Activated naive CD4-positive, alpha-beta T cell (primary cell): ENCODE measurements at places on chromosomes 11 and 22.
A peak's percentile ranks its signal among the peaks of the same experiment; 100 is the strongest.

- no peak for DNase-seq
Measured at GRCh38 chr11:61964058-61964665, 3.3 kb downstream of the FTH1 start.

GRCh38 chr22:27756212-27756660 is 45.3 kb downstream of the MN1 start:
- DNase-seq: no peak

DNA sequence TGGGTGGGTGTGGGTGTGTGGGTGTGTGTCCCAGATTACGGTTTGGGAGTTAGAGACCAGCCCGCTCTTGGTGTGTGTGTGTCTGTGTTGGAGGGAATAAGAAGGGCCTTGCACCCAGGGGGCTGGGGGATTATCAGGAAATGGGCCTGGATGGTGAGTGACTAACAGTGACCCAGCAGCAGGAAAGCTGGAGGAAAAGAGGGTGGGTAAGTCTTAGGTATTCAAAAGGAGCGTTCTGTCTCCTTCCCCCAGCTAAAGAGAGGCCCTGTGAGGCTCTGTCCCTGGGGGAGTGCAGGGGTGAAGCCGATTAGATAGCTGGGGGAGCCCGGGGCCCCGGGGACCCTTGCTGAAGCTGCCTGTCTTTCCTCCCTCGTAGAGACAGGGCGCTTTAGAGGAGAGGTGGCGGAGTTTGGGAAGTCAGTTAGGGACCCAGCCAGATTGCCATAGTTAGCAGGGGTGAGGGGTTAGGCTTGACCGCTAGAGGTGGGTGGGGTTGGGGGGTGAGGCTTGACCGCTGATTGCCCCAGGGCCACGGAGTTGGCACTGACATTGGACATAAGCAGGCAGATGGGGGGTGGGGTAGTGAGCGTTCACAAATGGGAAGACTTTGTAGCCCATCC is 1.5 kb downstream of the OAF start:
- DNase-seq: no peak

- DNase-seq: no peak
Measured at GRCh38 chr11:107268977-107269376, 188.6 kb downstream of the CWF19L2 start.

DNA sequence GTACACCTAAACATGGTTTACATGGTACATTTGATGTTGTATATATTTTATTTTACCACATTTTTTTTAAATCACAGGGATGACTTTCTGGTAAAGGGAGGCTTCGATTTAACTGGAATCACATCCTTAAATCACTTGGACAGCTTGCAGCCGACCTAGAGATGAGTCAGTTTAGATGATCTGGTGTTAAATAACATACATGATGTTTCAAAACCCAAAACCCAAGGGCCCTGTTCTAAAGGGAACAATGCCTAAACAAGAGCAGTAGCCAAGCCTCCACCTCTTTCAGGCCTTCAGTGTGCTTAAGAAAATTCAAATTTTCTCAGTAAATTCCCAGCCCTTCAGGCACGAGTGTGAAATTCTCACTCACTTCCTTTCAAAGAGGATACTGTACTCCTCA is 108.8 kb downstream of the WT1 start:
- DNase-seq: no peak

GRCh38 chr11:102886999-102887398 is 12.2 kb upstream of the MMP12 start:
- no peak for DNase-seq

- no peak for DNase-seq
Measured at GRCh38 chr22:44247346-44247745, 65.4 kb downstream of the SHISAL1 start.

DNA sequence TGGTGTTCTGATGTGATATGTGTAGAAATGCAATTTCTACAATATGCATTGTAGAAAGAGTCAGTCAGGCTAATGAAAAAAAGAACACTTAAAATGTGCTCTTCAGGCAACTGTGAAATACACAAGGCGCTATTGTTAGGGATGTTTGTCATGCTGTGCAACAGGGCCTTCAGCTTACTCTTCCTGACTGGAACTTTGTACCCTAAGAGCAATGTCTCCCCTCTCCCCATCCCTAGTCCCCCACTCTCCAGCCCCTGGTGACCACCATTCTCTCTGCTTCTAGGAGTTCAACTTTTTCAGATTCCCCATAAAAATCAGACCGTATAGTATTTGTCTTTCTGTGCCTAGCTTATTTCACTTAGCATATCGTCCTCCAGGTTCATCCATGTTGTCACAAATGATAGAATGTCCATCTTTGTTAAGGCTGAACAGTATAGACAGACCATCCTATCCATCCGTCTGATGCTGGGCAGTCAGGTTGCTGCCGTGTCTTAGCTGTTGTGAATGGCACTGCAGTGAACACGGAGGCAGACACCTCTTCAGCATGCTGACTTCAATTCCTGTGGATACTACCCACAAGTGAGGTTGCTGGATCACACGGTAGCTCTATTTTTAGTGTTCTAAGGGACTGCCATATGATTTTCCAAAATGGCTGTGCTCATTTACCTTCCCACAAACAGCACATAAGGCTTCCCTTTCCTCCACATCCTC is 10.7 kb downstream of the NDUFV1 start:
- no peak for DNase-seq

GRCh38 chr11:114348200-114349191 is 51.8 kb downstream of the C11orf71 start:
- no peak for DNase-seq

DNA sequence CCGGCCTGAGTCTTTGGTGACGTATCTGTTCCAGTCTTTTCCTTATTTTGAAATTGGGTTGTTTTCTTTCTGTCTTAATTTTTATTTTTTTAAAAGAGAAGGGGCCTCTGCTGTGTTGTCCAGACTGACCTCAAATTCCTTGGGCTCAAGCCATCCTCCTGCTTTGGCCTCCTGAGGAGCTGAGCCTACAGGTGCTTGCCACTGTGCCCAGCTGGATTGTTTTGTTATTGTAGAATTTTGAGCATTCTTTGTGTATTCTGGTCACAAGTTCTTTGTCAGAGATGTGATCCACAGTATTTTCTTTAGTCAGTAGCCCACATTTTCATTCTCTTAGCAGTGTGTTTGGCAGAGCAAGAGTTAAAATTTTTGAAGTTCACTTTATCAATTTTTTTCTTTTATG is 100.1 kb downstream of the ATXN10 start:
- no peak for DNase-seq

DNA sequence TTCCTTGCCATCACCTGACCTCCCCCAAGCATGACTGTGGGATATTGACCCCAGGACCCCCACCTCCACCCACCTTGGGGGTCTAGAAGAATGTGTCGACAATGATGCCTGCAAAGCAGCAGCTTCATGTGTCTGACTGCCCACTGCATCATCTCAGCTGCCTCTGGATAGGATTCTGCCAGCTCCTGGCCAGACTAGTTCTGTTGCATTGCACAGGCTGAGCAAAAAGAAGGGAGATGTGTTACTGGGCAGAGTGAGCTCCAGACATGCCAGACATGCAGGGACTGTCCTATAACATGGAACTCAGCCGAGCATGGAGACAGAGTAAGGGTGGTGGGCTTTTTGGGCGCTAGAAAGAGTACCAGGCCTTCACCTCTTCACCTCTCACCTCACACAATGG is 36.7 kb downstream of the FBXO7 start:
- no peak for DNase-seq

DNA sequence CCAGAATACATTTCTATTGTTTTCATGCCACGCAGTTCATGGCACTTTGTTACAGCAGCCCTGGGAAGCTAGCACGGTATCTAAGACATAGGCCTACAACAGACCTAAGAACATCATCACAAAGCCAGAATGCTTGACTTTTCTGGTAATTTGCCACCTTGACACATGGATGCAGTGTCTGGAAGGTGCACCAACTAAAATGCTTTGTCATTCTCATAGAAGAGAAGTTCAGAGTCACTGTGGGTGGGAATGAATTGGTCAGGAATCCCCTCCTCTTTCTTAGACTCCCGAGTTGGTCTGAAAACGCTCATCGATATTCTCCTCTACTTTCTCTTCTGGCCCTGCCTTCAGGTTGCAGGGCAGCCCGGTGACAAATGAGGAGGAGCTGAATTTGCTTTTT is 121.5 kb downstream of the COMMD9 start:
- no peak for DNase-seq

DNA sequence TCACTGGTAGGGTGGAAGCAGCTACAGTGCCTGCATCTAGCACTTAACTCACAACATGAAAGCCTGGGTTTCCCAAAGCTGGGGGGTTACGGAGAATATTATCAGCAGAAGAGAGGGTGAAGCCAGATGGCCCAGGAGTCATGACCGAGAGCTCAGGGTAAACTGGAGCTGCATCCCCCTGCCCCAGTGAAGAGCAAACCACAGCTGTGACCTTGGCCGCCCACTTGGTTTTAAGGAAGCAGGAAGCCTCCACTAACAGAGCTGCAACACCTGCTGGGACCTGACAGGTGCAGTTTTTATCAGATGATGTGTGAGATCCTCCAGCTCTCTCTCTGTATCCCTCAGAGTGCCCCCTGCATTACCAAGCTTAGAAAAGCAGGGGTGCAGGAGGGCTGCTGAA is 20.9 kb downstream of the TCP11L1 start:
- no peak for DNase-seq

GRCh38 chr11:33893711-33894397 is 2.0 kb upstream of the LMO2 start:
- peak; percentile 23 for DNase-seq

DNA sequence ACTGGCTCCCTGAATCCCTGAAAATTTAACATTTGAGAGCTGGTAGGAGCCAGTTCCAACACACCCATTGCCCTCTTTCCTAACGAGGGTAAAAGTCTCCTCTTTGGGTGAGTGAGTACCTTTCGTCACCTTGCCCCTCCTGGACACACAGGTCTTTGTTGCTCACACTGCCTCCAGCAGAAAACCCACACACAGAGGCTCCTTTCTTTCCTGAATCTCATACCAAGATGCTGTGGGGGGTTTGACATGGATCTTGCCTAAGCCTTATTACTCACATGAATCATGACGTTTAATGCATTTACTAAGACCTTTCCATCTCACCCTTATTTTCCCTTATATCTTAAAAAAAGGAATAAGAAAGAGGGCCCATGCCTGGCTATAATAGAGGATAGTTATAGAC is 53.0 kb downstream of the PARVA start:
- no peak for DNase-seq

DNA sequence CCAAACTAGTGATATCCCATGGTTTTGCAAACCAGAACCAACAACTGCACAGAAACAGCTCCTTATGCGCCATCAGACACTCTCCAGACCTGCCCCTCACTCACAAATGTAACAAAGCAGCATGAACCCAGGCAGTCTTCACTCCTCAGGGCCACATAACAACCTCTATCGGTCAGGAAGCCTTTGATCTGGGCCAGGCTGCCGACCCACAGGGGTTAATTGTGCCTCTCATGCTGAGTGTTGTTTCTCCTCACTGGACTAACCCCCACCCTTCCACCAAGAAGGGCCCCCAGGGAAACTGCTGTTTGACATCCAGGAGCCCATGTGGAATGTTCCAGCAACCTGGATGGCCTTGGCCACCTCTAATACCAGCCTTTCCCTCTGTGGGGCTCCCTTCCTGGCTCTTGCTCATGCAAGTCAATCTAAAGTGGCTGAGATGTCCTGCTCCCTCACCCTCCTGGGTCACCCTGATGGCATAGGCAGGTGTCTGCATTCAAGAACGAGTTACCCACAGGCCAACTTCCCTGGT is 7.9 kb upstream of the RGL4 start:
- no peak for DNase-seq

DNA sequence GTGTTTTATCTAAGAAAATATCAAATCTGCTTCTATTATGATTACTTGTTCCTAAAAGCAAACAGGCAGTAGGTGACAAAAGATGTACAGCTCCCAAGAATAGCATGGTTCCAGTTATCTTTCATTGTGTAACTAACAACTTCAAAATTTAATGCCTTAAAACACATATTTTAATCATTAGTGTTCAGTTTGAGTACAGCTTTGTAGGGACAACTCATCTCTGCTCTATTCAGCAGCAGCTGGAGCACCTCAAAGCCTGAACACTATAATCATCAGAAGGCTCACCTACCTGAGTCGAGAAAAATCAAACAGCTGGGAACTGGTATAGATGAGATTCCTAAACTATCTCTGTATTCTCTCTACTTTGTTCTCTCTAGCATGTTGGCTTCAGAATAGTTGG is 24.3 kb upstream of the OR5B12 start:
- no peak for DNase-seq

- DNase-seq: no peak
Measured at GRCh38 chr11:102974552-102975280, 19.2 kb upstream of the MMP13 start.

DNA sequence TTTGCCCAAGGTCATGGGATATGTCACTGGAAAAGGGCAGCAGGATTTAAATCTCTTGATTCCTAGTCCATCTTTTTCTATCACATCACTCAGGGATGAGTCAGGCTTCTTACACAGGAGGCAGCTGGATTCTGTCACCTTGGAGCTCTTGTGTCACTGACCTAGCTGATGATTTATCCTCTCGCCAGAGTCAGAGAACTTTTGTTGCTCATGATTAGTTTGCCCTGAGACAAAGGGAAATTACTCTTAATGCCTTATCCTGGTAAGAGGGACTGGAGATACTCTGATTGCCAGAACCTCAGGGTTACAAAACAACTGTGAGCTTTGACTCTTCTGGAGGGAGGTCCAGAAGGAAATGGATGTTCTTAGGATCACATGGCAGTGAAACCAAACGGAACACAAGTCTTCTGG is 10.1 kb downstream of the COA4 start:
- DNase-seq: no peak

- no peak for DNase-seq
Measured at GRCh38 chr11:23151819-23152218, 291.5 kb upstream of the CCDC179 start.

- DNase-seq: no peak
Measured at GRCh38 chr11:16337421-16338213, 18.7 kb downstream of the SOX6 start.

- no peak for DNase-seq
Measured at GRCh38 chr22:45544588-45545170, 42.0 kb downstream of the FBLN1 start.

- DNase-seq: no peak
Measured at GRCh38 chr11:36195496-36196354, 93.5 kb downstream of the COMMD9 start.

GRCh38 chr11:116239247-116239646 is 533.5 kb downstream of the BUD13 start:
- no peak for DNase-seq

GRCh38 chr11:63592975-63593395 is 21.2 kb downstream of the PLAAT3 start:
- DNase-seq: no peak

DNA sequence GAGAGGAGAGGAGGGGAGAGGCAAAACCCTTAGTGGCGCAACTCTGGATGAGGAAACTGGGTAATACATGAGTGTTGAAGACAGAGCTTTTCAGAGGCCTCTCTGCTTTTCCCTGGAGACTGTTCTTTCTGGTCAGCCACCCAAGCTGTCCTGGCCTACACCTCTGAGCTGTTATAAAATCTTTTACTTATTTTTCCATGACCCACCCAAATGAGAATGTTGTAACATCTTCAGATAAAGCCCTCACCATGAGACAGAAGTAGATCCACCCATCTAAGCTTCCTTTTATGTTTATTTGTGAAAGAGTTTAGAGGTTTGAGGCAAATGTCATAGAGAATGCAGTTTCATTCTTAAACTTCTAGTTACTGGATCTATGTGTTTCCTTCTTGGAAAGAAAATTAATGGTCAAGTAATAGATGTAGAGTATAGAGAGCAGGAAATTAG is 20.3 kb upstream of the APLP2 start:
- no peak for DNase-seq

GRCh38 chr11:68052137-68052873 is 13.5 kb downstream of the TCIRG1 start:
- DNase-seq: no peak

GRCh38 chr11:2779981-2780849 is 80.4 kb upstream of the KCNQ1OT1 start:
- DNase-seq: no peak

GRCh38 chr11:111452817-111453552 is 59.2 kb downstream of the BTG4 start:
- no peak for DNase-seq
